ENCODE measurements at places on chromosomes 11 and 22. TPM values are rescaled to one million over a fixed set of nuclear protein-coding genes. Genes with fewer than 3 reads are reported as not detected.

DNA sequence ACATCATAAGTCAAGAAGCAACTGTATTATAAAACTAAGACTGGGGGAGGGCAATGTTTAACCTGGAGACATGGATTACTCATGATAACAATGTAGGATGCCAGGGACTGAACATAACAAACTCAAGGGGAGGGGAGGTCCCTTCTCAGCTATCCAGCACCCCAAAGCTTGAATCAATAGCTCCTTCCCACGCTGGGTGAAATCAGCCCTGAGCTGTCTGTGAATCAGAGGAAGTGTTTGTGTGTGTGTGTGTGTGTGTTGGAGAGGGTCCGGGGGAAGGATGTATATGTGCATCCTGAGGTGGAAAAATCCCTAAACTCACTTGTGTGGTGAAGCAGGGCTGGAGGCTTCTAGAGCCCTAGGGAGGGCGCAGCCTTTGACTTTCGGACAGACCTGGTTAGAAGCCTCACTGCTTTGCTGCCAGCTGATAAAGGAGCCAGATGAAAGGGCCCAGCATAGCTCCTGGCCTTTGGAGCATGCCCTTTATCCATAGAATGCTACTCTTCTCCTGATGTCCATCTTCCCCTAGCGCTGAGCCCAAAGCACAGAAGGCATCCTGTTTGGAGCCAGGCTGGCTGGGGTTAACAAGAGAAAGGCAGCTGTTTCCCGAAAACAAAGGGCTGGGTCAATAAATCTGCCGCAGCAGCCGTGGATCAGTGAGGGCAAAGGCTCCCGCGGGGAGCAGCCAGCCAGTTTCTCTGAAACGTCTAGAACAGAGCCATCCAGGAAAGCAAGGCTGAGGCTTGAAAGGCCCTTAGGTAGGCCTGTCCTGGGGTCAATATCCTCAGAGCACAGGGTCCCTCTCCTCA is 35.8 kb downstream of the TNKS1BP1 start:
- DNase-seq = no peak

- DNase-seq = no peak
These were observed 566.9 kb upstream of the ANO5 start for GRCh38 chr11:21625982-21626381.

- DNase-seq = no peak
These were observed 111.0 kb upstream of the LMO1 start for GRCh38 chr11:8374716-8375115.

GRCh38 chr22:36323855-36324331 is 63.9 kb downstream of the MYH9 start:
- DNase-seq = no peak

DNA sequence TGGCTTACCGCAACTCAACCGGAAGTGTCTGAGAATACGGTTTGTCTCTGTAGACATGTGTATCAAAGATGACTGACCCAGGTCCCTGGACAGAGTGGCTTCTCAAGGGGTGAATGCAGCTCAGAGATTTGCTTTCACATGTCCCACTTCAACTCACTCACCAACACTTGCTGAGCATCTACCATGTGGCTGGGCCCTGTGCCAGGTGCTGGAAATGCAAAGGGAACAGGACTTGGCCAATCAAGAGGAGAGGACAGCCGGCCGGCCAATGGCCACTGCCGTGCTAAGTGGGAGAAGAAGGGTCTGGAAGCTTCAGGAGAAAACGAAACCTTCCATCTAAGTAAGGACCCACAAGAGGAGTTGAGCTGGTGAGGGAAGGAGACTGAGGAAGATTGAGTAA is 151.3 kb downstream of the CEP164 start:
- DNase-seq = no peak

- no peak for DNase-seq
These were observed 12.4 kb upstream of the MAPK11 start for GRCh38 chr22:50282361-50283155.

Gene PLEKHB1
- total RNA-seq = 0.22 TPM

Gene LMNTD2
- 2.1 TPM for total RNA-seq

Gene TLCD5
- 3.2 TPM for total RNA-seq

Gene MRGPRG
- total RNA-seq = not detected
